Ovary (tissue), 10 donors: ENCODE measurements at places on chromosomes 4 and X.
A peak's percentile ranks its signal among the peaks of the same experiment; 100 is the strongest.

DNA sequence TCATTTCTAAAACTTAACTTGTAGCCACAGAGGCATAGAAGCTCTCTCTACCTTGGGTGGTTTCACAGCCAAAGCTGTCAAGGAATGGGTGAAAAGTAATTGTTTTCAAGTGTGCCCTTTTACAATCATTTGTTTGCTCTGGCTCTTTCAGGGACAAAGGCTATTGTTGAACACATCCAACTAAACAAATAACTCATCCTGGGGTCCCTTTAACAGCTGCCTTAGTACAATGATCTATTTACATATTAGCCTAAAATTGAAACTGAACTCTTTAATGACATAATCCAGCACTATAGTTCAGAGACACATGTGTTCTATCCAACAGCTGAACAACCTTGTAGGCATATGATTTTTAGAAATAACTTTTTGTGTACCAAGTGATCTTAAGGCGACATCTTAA is 3.7 kb downstream of the HHIP start:
- H3K4me3 ChIP-seq = no peak overlapping the region
- no peak for DNase-seq
- no peak overlapping the region for H3K27ac ChIP-seq
- no peaks in the 10 kb centered on the region for H3K4me1 ChIP-seq

- H3K27ac ChIP-seq = no peak overlapping the region
- no peaks in the 10 kb centered on the region for H3K4me1 ChIP-seq
- H3K4me3 ChIP-seq = no peak overlapping the region
Observed at GRCh38 chr4:101753721-101754120, 36.8 kb upstream of the BANK1 start.

DNA sequence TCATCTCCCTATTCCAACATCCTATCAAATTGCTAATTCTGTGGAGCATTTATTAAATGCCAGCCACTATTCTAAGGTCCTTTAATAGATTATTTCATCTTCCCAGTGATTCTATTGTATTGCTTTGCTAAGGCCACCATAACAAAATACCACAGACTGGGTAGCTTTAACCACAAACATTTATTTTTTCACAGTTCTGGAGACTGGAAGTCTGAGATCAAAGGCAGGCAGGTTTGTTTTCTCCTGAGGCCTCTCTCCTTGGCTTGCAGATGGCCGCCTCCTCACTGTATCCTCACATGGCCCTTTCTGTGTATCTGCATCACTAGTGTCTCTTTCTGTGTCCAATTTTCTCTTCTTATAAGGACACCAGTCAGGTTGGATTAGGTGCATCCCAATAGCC is 64.5 kb downstream of the CPE start:
- DNase-seq = no peak
- no peaks in the 10 kb centered on the region for H3K4me1 ChIP-seq
- no peaks in the 10 kb centered on the region for H3K27me3 ChIP-seq
- no peak overlapping the region for H3K27ac ChIP-seq

- no peak overlapping the region for H3K4me3 ChIP-seq
- H3K27ac ChIP-seq = no peak overlapping the region
- no peak for DNase-seq
- H3K4me1 ChIP-seq = peaks cover 11% of the 10 kb centered on the region
- H3K36me3 ChIP-seq = no peaks in the 10 kb centered on the region
Observed at GRCh38 chr4:8140915-8141314, 17.7 kb downstream of the ABLIM2 start.

GRCh38 chrX:149648932-149649331 is 17.3 kb upstream of the TMEM185A start:
- H3K27ac ChIP-seq = no peak overlapping the region
- DNase-seq = no peak
- no peak overlapping the region for H3K4me3 ChIP-seq
- no peaks in the 10 kb centered on the region for H3K4me1 ChIP-seq
- H3K27me3 ChIP-seq = no peaks in the 10 kb centered on the region
- H3K36me3 ChIP-seq = no peaks in the 10 kb centered on the region

GRCh38 chr4:6963139-6963611 is 53.5 kb downstream of the TBC1D14 start:
- no peaks in the 10 kb centered on the region for H3K36me3 ChIP-seq
- H3K27ac ChIP-seq = no peak overlapping the region
- no peak for DNase-seq
- no peaks in the 10 kb centered on the region for H3K27me3 ChIP-seq
- H3K4me1 ChIP-seq = no peaks in the 10 kb centered on the region

DNA sequence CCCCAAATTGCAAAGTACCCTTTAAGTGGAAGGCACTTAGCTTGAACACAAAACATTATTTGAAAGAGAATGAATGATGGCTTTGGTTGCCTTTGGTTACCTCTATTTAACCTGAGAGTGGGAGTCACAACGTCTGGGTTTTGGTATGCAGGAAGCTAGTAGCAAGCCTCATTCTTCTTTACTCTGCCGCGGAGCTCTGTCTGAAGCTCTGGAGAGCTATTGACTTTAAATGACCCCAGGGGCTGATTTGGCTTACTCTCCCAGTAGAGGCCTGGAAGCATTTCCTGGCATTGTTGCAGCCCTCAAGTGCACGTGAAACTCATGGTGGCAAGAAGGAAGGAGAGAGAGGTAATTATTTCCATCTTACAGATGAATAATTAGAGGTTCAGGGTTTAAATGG is 81.8 kb upstream of the MAGEA4 start:
- no peak for DNase-seq
- no peaks in the 10 kb centered on the region for H3K4me1 ChIP-seq
- H3K27ac ChIP-seq = no peak overlapping the region
- H3K4me3 ChIP-seq = no peak overlapping the region
- no peaks in the 10 kb centered on the region for H3K36me3 ChIP-seq

GRCh38 chr4:126071346-126072333 is 756.9 kb downstream of the FAT4 start:
- no peak for DNase-seq
- H3K36me3 ChIP-seq = no peaks in the 10 kb centered on the region
- peaks cover 2% of the 10 kb centered on the region for H3K4me1 ChIP-seq
- H3K4me3 ChIP-seq = no peak overlapping the region
- H3K27me3 ChIP-seq = no peaks in the 10 kb centered on the region
- H3K27ac ChIP-seq = peak overlapping the region; percentile 40

GRCh38 chr4:8393593-8394038 is 46.9 kb downstream of the ACOX3 start:
- peaks cover 23% of the 10 kb centered on the region for H3K4me1 ChIP-seq
- peak overlapping the region; percentile 67 for H3K27ac ChIP-seq
- no peaks in the 10 kb centered on the region for H3K27me3 ChIP-seq
- no peak overlapping the region for H3K4me3 ChIP-seq

DNA sequence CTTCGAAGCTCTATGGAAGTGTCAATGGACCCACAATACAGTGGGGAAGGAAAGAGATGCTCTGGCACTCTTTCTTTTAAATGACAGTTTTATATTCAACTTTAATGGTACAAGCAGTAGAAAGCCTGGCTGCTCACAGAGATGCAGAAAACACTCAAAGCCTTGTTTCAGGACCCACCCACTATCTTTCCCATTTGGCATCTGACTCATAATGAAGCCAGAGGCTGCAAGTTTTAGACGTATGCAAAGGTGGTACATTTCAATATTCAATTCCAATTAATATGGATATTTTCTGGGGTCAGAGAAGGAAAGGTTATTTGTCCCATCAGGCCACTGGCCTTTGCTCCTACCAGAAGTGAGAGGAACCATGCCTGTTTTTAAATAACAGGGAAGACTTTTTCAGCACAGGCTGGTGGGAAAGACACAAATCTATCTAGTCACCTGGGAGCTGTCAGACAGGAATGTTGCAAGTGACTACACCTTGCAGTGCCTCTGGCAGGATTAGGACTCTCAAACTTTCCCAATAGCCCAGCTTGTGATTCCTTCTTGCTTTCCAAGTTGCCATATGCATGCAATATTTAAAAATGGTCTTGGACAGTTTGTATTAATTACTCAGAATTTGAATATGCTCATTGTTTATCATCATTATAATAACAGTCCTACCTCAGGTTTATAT is 70.0 kb upstream of the RAB40AL start:
- no peak for DNase-seq
- H3K4me1 ChIP-seq = no peaks in the 10 kb centered on the region
- H3K27me3 ChIP-seq = no peaks in the 10 kb centered on the region
- no peaks in the 10 kb centered on the region for H3K36me3 ChIP-seq
- no peak overlapping the region for H3K4me3 ChIP-seq
- no peak overlapping the region for H3K27ac ChIP-seq

DNA sequence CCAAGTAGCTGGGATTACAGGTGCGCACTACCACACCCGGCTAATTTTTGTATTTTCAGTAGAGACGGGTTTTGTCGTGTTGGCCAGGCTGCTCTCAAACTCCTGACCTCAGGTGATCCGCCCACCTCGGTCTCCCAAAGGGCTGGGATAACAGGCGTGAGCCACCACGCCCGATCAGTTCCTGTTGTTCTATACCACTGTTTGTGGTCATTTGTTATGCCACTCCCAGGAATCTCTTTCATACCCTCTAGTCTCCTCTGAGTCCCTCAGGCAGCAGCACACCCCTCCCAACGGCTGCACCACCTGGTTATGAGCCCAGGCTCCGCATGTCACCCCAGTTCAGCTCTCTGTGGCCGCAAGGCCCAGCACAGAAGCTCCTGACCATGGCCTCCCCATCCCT is 17.5 kb upstream of the CD99 start:
- no peaks in the 10 kb centered on the region for H3K36me3 ChIP-seq
- H3K4me3 ChIP-seq = no peak overlapping the region
- no peaks in the 10 kb centered on the region for H3K27me3 ChIP-seq

- no peaks in the 10 kb centered on the region for H3K36me3 ChIP-seq
- no peaks in the 10 kb centered on the region for H3K4me1 ChIP-seq
- DNase-seq = no peak
- H3K27me3 ChIP-seq = no peaks in the 10 kb centered on the region
Observed at GRCh38 chr4:79466621-79467020, 58.6 kb upstream of the GK2 start.

GRCh38 chrX:25897758-25898157 is 240.4 kb upstream of the MAGEB18 start:
- no peaks in the 10 kb centered on the region for H3K27me3 ChIP-seq
- H3K36me3 ChIP-seq = no peaks in the 10 kb centered on the region
- no peak for DNase-seq

GRCh38 chrX:107324493-107325310 is 118.3 kb downstream of the DNAAF6 start:
- H3K27me3 ChIP-seq = no peaks in the 10 kb centered on the region
- DNase-seq = peak; percentile 61
- no peaks in the 10 kb centered on the region for H3K36me3 ChIP-seq
- H3K27ac ChIP-seq = no peak overlapping the region

- H3K4me1 ChIP-seq = no peaks in the 10 kb centered on the region
- DNase-seq = no peak
- no peaks in the 10 kb centered on the region for H3K27me3 ChIP-seq
- H3K27ac ChIP-seq = no peak overlapping the region
- no peaks in the 10 kb centered on the region for H3K36me3 ChIP-seq
Observed at GRCh38 chrX:123084797-123085196, 99.3 kb upstream of the GRIA3 start.

GRCh38 chr4:996997-997374 is 3.8 kb upstream of the SLC26A1 start:
- H3K36me3 ChIP-seq = no peaks in the 10 kb centered on the region
- H3K27ac ChIP-seq = no peak overlapping the region
- peaks cover 2% of the 10 kb centered on the region for H3K27me3 ChIP-seq
- H3K4me3 ChIP-seq = no peak overlapping the region
- DNase-seq = peak; percentile 19

DNA sequence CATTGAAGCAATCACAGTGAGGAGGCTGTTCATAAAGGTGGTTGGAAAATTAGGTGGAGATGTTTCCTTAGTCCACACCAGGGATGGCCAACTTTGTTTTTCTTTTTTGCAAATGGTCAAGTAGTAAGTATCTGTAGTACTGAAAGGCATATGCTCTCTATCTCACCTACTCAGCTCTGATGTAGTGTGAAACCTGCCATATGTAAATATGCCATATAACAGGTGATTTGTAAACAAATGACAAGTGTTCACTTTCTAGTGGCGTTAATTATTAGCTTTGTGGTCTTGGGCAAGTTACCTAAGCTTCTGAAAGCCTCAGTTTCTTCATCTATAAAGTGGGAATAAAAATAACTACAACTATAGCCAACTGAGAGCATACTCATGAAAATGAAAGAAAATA is 421.4 kb upstream of the LCORL start:
- no peaks in the 10 kb centered on the region for H3K27me3 ChIP-seq
- no peak for DNase-seq

DNA sequence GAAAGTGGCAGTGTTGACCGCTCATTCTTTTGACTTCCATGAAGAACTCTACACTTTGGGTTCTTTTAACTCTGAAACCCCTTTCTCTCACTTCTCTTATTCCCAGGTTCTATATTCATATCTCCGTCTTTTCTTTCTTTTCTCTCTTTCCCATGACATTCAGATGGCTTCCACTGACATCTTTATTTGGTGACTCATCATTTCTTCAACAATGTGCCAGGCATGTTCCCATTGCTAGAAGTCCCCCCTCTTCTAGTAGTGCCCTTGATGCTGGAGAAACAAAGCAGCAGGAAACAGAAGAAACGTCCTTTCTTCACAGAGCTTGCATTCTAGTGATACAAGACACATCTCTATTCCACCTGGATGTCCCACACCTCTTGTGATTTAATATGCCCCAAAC is 33.3 kb downstream of the PKD2 start:
- H3K27me3 ChIP-seq = no peaks in the 10 kb centered on the region
- no peak for DNase-seq
- H3K4me3 ChIP-seq = no peak overlapping the region
- no peaks in the 10 kb centered on the region for H3K4me1 ChIP-seq
- no peak overlapping the region for H3K27ac ChIP-seq
